Stimulated activated CD4-positive, alpha-beta T cell treated with anti-CD3 and anti-CD28 coated beads, TNF-alpha, amount 100 ng/mL, for 1 hour (primary cell): ENCODE measurements at places on chromosomes 3 and 15.

DNA sequence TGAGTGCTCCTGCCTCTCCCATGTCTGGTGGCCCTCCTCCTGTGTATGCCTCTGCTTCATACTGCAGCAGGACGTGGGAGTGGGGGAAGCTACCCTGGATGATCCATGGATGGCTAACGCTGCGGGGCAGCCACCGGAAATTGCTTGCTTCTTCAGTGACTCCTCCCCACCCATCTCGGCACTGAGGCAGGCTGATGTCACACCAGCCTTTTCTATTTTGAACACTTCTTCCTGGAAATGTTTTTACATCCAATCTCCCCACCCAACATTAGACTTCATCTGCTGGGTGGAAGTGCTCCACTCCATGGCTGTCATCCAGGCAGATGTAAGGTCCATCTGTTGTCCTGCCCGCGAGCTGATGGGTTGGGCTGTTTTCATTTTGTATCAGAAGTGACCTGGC lies 58.9 kb upstream of the MUC13 start:
- no peak for DNase-seq

GRCh38 chr3:133237380-133237779 lies 162.5 kb upstream of the BFSP2 start:
- no peak for DNase-seq

DNA sequence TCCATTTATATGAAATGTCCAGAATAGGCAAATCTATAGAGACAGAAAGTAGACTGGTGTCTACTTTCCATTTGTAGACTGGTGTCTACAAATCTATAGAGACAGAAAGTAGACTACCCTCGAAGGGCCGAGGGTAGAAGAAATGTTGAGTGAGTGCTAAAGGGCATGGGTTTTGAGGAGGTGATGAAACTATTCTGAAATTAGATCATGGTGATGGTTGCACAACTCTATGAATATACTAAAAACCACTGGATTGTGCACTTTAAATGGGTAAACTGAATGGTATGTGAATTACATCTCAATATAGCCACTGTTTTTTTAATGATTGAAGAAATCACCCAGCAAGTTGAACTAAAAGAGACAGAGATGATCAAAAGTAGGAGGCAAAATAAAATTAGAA lies 27.9 kb downstream of the TP53BP1 start:
- no peak for DNase-seq

DNA sequence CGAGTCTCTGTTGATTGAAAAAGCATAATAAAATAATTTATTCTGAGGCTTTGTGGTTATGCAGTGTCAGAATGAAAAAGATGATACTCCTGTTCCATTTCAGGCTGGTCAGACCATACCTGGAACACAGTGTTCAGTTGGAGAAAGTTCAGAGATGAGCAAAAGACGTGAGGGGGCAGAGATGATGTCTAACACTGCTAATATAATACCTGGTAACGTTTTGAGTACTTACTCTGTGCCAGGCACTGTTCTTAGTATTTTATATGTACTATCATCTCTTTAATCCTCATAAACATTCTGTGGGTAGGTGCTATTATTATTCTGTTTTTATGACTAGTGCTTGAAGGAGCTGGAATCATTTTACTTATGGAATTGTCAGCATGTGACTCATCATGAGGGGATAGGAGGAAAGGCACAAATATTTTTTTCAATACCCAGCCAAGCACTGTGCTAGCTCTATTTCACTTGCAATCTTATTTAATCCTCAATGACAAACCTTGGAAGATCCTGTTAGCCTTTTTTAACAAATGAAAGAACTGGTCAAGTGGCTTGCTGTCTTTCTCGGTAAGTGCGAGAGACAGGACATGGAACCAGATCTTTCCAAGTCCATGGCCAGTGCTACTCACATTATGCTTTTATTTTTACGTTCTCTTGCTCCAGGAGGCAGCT lies 31.8 kb downstream of the IQGAP1 start:
- DNase-seq, result no peak

DNA sequence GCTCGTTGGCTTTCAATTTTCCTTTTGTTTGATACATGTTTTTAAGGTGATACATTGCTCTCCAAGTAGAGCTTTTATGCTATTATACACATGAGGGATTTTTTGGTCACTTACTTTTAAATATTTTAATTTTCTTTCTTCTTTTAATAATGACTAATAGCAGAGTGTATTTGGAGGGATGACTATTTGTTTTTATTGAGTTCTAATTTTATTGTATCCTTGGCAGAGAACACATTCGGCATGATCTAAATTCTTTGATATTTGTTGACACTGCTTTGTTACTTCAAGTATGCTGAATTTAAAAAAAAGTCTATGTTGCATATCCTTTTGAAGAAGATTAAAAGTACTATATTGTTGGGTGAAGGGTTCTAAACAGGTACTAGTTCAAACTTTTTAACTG lies 149.9 kb upstream of the PDZRN3 start:
- no peak for DNase-seq

- no peak for DNase-seq
These were observed 27.2 kb upstream of the PLSCR4 start for GRCh38 chr3:146277953-146278631.
